Activated T-helper 9 cell treated with anti-CD3 and anti-CD28 coated beads, Interleukin-2, amount 50 U/mL, for 16 hours (primary cell): ENCODE measurements at places on chromosomes 4 and X.

DNA sequence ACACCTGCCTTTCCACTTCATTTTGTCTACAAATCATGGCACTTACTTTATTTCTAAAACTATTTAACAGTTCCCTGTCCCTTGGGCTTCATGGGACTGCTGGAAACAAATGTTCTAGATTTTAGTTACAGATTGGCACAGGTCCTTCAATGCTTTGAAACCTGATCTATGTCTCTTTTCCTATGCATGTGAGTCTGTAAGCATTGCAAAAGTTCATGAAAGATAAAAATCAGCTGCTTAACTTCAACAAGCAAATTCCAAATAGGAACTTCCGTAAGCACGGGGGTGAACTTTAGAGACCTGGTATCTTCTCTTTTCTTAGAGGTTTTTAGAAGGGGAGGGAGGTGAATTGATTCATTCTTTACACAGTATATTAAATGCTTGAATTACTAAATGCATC lies 9.5 kb downstream of the LGI2 start:
- no peak for DNase-seq

GRCh38 chr4:891747-892146 lies 40.4 kb downstream of the GAK start:
- DNase-seq: no peak

DNA sequence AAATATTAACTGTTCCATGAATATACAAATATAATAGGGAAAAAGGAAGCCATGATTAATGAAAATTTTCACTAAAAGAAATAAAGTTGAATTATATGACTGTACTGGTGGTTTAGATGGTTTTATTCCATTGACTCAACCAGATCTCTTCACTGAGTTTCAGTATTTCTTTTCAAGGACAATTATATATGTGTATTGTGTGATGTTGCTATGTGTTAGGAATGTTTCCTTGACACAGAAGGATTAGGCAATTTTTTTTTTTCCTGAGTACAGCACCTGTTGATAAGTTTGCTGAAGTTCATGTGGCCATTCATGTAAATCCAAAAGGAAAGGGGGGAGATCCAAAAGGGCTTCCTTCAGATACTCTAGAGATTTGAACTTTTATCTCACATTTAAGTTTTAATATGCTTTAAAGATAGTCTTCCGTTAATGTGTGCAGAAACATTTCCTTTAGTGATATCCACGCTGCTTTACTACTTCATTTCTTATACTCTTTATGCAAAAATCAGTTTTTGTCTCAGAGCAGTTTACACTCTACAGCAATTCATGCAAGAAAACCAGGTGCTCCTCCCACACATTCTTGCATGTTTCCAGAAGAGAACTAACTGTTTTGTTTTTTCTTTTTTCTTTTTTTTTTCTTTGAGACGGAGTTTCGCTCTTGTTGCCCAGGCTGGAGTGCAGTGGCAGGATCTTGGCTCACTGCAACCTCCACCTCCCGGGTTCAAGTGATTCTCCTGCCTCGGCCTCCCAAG lies 249.1 kb downstream of the RPA4 start:
- DNase-seq: no peak

GRCh38 chrX:134868771-134869495 lies 121.9 kb upstream of the SMIM10 start:
- DNase-seq: no peak

DNA sequence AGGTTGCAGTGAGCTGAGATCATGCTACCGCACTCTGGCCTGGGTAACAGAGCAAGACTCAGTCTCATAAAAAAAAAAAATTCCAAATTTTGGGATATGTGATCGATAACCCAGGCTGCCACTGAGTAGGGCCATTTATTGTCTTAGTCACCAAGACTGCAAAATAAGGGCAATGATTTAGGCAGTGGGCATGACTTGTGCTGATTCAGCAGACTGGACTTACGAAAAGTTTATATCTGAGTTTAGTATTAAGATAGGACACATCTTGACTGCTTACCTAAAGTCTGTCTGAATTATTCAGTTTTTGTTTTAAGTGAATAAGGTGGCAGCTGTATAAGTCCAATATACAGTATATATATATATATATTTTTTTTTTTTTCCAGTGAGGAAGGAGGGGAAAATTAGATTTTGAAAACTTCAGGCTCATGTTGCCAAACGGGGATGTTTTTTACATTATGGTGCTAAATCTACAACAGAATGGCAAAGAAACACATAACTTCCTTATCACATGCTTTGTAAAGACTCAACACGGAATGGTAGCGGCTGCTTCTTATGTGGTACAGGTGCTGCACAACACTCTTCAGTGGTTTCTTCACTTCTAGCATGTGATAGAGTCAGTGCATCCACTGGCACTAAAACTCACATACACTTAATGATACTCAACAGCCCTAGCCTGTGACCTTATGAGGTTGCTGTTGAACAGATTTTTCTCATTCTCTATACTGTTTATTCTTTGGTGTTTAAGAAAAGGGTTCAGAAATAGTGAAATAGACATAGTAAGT lies 6.5 kb downstream of the TEX13D start:
- no peak for DNase-seq

- no peak for DNase-seq
Observed at GRCh38 chrX:34917146-34917545, 25.4 kb upstream of the FAM47B start.

DNA sequence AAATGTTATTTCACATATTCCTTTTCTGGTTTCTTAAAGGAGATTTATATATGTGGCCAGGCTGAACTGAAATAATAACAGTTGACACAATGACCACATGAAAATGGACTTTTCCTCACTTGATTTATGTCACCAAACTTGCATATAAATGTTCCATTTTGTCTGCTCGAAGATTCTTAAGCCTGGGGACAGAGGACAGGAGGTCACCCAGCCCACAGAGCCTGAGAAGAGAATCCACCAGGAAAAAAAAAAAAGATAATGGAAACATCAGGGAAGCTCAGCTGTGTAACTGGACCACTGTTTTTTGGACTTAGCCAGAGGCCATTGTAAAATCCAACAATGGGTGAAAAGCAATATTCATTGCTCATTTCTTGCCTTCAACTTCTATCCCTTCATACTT lies 359.0 kb upstream of the FGF16 start:
- no peak for DNase-seq

- no peak for DNase-seq
Observed at GRCh38 chr4:151100531-151100930, 1.1 kb downstream of the RPS3A start.

DNA sequence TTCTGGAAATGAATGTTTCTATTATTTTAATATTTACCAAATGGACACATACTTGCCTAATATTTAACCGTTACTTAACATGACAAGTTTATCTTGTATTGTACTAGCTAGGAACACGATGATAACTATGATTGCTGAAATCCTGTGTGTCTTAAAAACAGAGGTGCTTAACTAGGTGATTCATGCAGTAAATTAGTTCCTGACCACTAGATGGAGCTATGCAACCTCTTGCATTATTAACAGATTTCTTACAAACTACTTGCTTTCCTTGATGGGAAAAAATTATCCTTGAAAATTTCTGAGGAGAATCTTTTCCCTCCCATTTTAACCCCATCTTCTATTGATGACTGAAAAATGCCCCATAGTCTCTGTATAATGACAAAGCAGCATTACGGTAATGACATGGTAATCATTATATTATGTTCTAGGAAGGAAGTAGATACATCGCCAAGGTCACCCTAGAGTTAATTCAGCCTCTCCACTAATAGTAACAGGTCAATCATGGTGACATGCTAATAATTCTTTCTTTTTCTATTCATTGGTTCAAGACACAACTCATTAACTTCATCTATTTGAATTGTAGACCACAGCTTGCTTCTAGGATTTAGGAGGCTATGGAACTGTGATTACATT lies 844.2 kb downstream of the RAPGEF2 start:
- DNase-seq: no peak

GRCh38 chr4:118398226-118399090 lies 45.7 kb upstream of the PRSS12 start:
- DNase-seq: no peak

DNA sequence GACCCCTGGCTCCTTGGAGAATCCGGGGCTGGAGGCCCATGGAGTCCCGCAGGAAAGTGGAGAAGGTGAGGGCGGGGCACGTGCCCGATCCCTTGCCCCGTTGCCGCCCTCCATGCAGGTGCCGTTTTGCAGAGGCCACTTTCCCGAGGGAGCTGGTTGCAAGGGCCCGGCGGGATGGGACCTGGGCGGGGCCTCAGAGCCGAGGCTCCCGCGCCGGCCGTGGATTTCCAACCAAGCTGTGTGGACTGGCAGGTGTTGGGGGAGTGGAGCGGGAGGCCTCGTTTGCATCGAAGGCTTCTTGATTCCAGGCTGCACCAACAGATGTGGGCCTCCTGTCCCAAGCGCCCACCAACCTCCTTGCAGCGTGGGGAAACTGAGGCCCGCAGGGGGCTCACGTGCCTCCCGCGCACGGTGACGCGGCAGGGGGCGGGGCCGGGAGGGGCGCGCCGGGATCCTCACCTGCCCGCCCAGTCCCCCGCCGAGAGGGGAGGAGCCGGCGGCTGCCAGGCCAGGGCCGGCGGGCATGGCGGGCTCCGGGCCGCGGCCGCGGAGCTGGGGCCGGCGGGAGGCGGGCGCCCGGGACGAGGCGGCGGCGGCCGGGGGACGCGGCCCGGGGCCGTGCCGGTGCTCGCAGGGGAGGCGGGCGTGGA lies 24.9 kb downstream of the SH3BP2 start:
- no peak for DNase-seq

- DNase-seq: no peak
Observed at GRCh38 chr4:169099771-169100180, 89.7 kb upstream of the CBR4 start.

GRCh38 chrX:135632353-135632752 lies 81.1 kb upstream of the CT45A1 start:
- no peak for DNase-seq

- no peak for DNase-seq
Observed at GRCh38 chrX:11781133-11781532, 23.1 kb downstream of the MSL3 start.

DNA sequence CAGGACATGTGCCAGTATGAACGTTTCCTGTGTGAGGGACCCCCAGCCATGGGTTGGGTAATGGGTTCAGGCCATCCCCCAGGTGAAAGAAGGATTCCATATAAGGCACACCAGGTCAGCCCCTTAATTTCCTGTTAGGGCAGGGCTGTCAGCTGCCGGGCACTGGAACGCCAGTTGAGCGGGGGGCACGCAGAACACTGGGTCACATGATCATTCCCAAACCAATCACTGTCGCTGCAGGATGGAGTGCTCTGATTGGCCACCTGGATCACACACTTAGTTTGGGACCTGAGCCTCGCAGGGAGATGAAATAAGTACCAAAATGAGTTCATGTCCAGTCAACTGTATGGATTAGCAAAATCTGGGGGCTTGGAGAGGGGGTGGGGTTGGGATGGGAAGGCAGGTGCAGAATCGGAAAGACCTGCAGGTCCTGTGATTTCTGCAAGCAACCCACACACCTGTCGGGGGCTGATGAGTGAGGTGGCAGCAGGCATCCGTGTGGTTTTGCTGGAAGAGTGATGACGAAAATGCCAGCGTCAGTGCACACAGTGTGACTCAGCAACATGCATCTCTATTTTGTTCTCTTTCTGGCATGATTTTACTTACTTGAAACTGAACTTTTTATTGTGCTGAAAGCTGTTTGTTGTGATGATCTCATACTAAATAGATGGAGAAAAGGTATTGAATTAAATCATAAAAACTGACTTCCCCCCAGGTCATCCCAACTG lies 32.2 kb downstream of the RNF212 start:
- no peak for DNase-seq

DNA sequence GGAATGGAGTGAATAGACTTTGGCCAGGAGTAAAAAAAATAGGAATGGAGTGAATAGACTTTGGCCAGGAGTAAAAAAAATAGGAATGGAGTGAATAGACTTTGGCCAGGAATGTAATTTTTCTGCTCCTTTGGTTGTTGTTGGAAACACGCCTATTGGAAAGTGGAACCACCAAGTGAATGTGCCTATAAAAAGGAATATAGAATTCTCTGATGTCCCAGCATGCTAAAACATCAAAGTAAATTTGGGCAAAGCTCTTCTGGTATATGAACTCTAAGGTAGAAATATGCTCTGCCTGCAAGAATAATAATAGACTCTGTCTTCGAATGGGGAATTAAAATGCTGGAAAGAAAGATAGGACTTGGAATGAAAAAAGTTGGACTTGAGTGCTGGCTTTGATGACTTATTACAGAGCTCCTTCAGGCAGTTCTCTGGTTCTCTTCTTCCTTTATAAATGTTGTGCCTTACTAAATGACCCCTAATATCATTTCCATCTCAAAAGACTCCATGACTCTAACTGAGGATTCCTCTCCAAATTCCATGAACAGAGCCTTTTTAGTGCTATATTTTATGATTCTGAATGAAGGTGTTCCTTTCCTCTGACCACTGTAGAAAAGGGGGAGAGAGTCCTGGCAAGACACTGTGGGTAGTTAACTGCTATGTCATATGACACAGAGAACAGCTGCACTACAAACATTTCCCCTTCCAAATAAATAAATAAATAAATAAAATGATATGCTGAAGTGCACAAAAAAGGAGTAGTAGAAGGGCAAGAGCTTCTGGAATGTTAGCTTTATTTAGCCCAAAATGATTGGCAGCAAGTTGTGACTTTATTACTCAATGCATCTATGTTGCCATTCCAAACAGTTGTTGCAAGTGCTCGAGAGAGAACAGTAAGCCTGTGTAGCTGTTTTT lies 13.5 kb upstream of the GBA3 start:
- DNase-seq: no peak

GRCh38 chrX:97564496-97564895 lies 680.8 kb downstream of the RPA4 start:
- DNase-seq: no peak

DNA sequence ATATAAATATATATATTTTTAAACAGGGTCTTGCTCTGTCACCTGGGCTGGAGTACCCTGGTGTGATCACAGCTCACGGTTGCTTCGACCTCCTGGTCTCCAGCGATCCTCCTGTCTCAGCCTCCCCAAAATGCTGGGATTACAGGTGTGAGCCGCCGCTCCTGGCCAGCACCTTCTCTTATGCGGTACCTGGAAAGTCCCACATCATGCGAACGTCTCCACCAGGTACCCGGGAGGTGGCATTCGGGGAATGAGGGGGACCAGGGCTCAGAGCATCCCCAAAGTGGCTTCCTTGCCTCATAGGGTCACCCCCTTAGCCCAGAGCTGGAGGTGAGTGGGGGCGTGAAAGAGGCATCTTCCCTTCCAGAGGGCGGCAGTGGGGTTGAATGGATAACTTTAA lies 84.0 kb upstream of the PPP2R3B start:
- no peak for DNase-seq

GRCh38 chrX:49701323-49701722 lies 5.5 kb upstream of the PAGE1 start:
- DNase-seq: no peak
